Effector CD4-positive, alpha-beta T cell (primary cell): ENCODE measurements at places on chromosomes 3 and 15.

GRCh38 chr15:41735046-41735445, 39.2 kb upstream of the MAPKBP1 start:
- no peak for DNase-seq

DNA sequence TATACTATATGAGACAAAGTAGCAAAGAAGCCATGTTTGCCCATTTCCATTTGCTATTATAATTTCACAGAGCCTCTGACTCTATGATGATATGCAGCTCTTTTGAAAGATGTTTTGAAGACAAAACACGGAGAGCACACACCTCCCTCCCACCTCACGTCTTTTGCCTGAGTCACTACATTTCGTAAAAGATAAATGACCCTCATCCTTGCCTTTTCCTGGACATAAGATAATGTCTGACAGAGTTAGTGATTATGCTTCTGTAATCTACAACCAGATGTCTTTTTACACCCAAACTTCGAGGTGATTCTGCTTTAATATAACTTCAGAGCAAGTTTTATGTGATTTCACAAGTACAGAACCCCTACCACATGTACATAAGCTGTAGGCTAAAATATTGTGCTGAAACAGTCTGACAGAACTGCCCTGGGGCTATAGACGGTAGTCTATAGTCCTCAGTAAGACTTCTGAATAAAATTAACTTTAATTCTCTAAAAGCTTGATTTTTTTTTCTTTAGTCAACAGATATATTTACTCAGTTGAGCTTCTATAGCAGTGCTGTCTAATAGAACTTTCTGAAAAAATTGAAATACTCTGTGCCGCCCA, 99.9 kb downstream of the CD200R1L start:
- no peak for DNase-seq

- no peak for DNase-seq
Measured at GRCh38 chr3:151949706-151950105, 76.3 kb downstream of the SUCNR1 start.

GRCh38 chr3:65752636-65753035, 286.1 kb downstream of the MAGI1 start:
- DNase-seq = no peak

DNA sequence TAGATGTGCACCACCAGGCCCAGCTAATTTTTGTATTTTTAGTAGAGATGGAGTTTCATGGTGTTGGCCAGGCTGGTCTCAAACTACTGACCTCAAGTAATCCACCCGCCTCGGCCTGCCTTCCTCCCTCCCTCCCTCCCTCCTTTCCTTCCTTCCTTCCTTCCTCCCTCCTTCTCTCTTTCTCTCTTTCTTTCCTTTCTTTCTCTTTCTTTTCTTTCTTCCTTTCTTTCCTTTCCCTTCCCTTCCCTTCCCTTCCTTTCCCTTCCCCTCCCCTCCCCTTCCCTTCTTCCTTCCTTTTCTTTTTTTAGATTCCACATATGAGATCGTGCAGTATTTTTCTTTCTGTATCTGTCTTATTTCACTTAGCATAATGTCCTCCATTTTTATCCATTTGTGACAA, 81.3 kb downstream of the FAM81A start:
- no peak for DNase-seq

DNA sequence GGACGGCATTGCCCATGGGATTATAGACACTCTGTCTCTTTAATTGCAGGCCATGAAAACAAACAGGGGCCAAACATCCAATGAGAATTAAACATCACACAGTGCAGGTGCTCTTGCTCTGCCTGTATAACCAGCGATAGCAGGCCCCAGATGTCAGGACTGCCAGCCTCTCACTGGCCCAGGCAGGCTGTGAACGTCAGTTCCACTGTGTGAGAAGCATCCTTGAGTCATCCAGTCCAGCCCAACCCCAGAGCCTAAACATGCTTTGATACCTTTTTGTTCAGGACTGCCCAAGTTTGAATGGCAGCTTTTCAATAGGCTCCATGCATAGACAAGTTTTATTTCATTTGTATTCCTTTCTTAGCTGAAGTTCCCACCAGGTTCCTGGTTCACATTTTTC, 189.8 kb downstream of the SLCO3A1 start:
- DNase-seq = no peak

GRCh38 chr15:35595656-35596055, 49.7 kb upstream of the DPH6 start:
- no peak for DNase-seq

DNA sequence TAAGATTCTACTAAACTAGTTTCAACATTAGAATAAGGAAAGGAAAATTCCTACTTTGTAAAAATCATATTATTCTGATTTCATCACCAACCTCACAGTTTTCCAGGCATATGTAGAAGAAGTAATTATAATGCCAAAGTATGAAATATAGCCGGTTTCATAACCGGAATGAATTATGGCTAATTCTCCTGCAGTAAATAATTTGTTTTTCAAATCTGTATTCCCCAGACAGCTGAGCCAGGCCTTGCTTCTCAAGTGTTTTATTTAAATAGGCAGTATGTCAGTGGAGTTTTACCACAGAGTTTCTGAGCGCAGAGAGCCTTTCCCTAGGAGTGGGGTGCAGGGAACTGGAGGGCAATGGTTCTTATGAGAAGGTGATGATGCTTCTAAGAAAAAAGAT, 8.7 kb upstream of the CPA3 start:
- no peak for DNase-seq

DNA sequence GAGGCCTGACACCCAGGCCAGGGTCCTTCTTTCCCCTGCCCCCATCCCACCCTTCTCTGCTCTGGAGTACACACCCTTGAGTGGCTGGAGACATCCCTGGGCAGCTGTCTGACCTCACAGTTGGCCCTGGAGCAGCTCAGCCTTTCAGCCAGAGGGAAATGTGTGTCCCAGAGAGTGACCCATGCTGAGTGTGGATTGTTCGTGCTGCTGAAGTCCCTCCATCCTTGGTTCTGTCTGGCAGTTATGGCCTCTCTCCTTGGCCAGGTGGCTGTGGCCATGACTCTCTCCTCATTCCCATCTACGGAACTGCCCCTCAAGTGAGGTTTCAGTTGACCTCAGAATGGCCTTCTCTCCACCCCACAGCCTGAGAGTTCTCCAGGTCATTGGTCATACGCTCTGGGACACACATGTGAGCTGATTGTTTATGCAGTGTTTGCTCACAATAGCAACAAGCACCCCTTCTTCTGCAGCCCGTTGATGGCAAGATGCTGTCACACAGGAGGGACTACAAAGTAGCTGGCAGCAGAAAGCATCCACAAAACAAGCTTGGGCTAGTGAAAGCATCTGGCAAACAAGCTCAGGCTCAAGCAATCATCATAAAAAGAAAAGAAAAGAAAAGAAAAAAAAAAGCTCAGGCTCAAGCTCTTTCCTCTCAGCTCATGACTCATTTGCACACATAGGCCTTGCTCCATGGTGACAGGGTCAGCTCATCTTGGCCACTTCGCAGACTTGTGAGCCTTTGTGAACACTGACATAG, 55.3 kb upstream of the ITGA11 start:
- no peak for DNase-seq

DNA sequence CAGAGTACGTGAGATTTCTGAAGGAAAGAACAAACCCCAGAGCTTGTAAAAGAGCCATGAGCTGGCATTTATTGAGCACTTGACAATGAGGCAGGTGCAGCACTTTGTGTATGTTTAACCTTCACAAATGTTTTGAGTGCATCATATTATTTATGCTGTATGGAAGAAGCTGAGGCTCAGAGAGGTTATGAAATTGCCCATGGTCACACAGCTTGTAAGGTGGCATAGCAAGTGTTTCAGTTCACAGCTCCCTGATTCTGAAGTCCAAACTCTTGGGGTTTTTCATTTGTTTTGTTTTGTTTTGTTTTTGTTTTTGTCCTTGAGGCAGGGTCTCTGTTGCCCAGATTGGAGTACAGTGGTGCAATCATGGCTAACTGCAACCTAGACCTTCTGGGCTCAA, 25.1 kb upstream of the ADAMTS7 start:
- DNase-seq = no peak

DNA sequence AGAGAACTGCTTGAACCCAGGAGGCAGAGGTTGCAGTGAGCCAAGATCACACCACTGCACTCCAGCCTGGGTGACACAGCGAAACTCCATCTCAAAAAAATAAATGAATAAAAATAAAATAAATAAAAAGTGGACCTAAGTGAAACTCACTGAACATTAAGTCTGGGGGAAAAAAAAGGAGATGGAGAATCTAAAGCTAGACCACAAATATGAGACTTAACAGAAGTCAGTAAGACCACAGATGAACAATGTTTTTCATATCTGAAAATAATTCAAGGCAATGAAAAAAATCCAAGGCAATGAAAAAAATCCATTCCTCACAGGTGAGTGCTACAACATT, 18.6 kb downstream of the ANXA2 start:
- DNase-seq = no peak

DNA sequence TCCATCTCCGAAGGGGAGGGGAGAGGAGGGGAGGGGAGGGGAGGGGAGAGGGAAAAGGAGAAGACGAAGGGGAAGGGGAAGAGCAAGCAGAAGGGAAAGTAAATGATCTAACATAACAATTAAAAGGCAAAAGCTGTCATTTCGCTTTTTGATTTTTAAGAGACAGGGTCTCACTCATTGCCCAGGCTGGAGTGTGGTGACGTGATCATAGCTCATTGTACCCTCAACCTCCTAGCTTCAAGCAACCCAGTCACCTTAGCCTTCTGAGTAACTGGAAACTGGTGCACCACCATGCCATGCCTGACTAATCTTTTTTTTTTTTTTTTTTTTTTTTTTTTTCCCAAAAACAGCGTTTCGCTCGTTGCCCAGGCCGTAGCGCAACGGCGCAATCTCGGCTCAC, 22.6 kb downstream of the ADAM10 start:
- DNase-seq = no peak
